ENCODE measurements at places on chromosomes 4 and X.

DNA sequence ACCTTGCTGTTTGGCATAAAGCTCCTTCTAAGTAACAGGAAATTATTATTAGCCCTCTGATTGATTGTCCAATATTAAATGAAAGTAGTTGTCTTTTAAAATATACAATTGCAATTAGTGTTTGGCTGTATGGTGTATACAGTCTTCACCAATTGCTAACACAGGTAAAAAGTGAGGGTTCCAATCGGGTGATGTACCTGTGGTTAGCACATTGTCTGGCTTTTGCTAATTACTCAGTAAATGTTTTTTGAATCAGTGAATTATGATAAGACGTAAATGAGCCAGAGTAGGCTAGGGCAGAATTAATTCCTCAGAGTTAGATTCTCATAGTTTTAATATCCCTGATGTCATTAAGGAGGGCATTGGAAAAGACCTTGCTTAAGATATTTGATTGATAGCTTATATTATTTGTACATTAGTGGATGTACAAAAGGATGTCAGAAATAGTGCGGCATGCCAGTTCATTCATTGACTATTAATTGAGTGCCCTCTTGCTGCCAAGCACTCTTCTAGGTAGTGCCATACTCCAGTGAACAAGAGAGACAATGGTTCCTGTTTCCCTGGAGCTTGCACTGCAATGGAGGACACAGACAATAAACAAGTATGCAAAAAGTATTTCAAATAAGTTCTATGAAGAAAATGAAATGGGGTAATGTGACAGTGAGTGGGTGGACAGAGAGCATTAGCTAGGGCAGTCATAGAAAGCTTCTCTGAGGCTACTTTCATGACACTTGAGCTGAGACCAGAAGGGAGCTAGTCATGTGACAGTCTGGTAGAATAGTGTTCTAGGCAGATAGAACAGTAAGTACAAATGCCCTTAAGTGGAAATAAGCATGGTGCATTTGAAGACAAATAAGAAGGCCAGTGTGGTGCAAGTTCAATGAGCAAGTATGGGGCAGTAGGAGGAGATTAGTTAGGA lies 205.9 kb upstream of the CASK start:
- DNase-seq = no peak

- no peak for DNase-seq
These were observed 45.3 kb downstream of the ANK2 start for GRCh38 chr4:113094802-113095201.

DNA sequence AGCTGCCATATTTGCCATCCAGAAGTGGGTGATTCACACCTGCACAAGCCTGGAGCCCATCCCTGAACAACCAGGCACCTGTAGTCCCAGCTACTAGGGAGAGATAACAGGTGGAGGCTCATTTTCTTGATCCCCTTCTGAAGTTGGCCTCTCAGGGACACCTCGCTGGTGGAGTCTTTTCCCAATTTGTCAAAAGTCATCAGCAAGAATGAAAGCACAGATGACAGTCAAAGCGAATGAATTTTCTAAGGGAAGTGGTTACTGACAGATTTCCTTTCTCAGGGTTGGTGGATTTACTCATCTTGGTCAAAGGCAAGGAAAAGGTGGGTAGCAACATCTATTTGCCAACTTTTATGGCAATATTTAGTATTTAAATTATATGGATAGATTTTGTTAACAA lies 36.5 kb downstream of the FGFBP1 start:
- no peak for DNase-seq

DNA sequence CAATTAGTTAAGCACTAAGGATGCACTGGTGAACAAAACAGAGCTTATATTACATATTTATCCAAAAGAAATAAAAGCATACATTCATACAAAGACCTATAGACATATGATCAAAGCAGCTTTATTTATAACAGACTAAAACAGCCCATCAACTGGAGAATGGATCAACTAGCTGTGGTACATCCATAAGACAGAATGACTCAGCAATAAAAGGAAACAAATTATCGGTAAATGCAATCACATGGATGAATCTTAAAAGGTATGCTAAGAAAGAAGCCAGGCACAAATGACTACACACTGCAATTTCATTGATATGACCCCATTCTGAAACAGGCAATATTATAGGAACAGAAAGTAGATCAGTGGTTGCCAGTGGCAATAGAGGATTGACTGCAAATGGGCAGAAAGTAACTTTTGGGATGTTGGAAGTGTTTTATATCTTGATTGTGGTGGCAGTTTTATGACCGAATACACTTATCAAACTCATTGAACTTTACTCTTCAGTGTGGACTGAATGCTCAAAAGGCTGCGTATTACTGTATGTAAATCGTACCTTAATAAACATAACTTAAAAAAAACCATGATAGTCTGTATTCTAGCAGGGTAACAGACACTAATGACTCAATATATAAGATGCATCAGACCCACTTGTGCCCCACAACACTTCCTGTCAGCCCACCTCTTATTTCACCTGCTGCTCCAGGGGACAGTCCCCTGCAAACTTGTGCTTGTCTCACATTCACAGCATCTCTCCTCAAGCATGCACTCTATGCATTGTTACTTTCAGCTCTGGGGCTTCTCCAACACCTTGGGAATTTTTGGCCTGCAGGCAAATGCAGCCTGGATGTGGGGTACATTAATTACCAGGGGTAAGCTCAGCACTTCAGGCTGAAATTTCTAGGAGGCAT lies 59.1 kb downstream of the MID1IP1 start:
- no peak for DNase-seq

Measured in right renal cortex interstitium (tissue), 3 donors.